CD4-positive, alpha-beta T cell treated with Interleukin-2 at 100 ng/mL for 4 hours (primary cell): ENCODE measurements at places on chromosomes 5 and 9.

- DNase-seq: no peak
Observed at GRCh38 chr5:36174119-36174518, 22.2 kb downstream of the SKP2 start.

DNA sequence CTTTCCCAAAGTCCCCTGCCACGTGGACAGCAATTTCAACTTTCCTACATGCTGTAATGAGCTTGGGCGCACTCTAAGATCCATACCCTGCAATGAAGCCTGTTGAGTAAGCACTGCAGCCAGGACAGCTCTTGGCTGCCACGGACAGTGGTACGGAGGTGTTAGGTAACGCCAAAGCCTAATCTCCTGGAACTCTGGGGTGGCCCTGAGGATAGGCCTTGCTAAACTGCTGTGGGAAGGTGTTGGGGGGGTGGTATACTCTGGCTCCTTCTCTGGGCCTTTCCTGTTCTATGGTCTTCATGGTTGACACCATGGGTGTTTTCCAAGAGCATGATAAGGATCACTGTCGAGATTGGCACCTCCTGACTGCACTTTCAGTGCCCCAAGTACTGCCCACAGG lies 66.4 kb upstream of the PITX1 start:
- DNase-seq: no peak

DNA sequence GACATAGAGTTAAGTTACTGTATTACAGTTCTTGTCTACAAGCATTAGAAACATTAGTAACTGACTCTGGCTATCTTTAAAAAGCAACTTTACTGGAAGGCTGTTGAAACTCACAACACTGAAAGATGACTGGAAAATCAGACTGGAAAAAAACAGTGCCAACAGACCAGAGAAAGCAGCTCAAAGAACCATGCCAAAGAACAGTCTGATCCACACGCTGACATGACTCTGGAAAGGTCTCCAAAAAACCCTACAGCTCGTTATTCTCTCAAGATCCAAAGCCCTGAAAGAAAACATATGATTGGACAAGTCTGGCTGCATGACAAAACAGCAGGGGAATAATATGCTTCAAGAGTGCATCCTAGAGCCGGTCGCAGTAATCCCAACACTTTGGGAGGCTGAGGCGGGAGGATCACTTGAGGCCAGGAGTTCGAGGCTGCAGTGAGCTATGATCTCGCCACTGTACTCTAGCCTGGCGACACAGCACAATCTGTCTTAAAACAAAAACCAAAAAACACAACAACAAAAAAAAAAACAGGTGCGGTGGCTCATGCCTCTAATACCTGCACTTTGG lies 5.6 kb downstream of the GOLPH3 start:
- no peak for DNase-seq

GRCh38 chr5:53099546-53099945 lies 10.0 kb downstream of the MOCS2 start:
- DNase-seq: no peak

- DNase-seq: no peak
Observed at GRCh38 chr5:88833371-88834130, 49.4 kb downstream of the MEF2C start.

DNA sequence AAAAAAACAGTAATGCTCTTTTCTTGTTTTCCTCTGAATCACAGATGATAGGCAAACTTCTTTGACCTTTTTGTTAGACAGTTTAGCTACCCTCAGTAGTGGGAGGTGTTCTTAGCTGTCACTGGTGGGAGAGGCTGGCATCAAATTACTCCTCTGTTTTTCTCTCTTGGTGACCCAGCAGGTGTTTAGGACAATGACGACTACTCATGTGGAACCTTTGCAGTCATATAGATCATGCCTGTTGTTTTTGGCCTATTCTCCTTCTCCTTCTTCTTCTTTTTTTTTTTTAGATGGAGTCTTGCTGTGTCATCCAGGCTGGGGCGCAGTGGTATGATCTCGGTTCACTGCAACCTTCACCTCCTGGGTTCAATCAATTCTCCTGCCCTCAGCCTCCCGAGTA lies 15.4 kb upstream of the NPR2 start:
- no peak for DNase-seq

- peak; percentile 45 for DNase-seq
Observed at GRCh38 chr5:96716007-96716406, 53.8 kb downstream of the CAST start.

- no peak for DNase-seq
Observed at GRCh38 chr9:33265211-33265865, 489 bp downstream of the CHMP5 start.
